Fibroblast of lung (primary cell): ENCODE measurements at places on chromosomes 4 and X.

GRCh38 chr4:17544831-17545234 is 29.9 kb downstream of the CLRN2 start:
- DNase-seq, result no peak

- DNase-seq, result peak; percentile 98
Observed at GRCh38 chr4:74531963-74532794, 87.2 kb downstream of the AREG start.

- DNase-seq, result no peak
Observed at GRCh38 chr4:90148574-90149148, 21.5 kb downstream of the CCSER1 start.

DNA sequence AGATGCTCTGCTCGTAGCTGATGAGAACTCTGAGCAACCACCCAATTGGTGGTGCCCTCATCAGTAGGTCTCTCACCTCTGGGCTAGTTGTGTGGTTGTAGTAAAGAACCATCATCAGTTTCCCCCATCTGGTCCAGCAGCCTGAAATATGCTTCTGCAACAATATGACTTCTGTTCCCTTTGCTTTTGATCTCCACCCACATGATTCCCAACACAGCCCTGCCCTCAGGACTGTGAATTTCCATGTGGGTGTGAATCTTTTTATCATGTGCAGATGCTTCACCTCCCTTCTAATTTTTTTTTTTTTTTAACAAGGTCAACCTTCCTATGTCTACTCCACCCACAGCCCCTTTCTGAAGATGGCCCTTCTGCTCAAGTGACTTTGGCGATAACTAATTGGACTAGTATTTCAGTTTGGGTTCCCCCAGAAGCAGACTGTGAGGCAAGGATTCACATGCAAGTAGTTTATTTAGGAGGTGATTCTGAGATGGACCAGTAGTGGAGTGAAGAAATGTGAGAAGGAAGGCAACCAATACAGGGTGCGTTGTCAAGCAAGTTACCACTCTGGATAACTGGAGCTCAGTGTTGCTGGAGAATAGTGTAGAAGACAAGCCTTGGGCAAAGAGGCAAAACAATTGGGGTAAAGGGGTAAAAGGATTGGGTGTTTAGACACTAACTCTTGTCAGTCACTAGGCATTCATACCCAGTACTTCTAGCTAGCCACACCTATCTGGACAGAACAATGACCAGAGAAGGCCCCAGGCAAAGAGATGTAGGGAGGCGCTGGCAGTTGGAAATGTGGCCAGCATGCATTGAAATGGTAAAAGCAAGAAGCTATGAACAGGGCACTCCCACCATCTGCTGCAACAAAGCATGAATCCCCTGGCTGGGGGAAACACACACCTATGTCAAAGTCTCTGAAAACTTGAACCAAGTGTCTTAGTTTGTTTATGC is 466.2 kb downstream of the BCOR start:
- DNase-seq, result no peak

- DNase-seq, result no peak
Observed at GRCh38 chr4:111334361-111334760, 711.5 kb upstream of the PITX2 start.

- no peak for DNase-seq
Observed at GRCh38 chr4:68904786-68905185, 46.8 kb downstream of the UGT2A3 start.

DNA sequence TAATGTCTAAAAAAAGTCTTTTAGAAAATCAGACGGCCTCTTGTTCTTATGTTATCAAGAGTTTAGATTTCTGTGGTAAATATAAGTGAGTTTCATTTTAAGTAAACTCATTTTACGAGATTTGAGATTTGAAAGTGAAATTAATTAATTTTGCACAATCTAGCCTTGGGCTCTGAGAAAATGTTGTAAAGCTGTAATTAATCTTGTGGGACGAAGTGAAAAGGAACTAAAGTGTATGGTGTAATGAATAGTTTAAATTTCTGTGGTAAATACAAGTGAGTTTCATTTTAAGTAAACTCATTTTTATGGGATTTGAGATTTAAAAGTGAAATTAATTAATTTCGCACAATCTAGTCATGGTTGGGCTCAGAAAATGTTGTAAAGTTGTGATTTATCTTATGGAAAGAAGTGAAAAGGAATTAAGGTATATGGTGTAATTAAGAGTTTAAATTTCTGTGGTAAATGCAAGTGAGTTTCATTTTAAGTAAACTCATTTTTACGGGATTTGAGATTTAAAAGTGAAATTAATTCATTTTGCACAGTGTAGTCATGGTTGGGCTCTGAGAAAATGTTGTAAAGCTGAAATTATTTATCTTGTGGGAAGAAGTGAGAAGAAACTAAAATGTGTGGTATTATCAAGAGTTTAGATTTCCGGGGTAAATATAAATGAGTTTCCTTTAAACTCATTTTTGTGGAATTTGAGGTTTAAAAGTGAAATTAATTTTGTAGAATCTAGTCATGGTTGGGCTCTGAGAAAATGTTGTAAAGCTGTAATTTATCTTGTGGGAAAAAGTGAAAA is 1.6 kb downstream of the SCML1 start:
- peak; percentile 6 for DNase-seq

- DNase-seq, result no peak
Observed at GRCh38 chr4:99653916-99654315, 3.7 kb downstream of the C4orf54 start.

- peak; percentile 41 for DNase-seq
Observed at GRCh38 chr4:23828020-23828715, 61.7 kb downstream of the PPARGC1A start.

GRCh38 chr4:89298155-89298554 is 9.4 kb downstream of the GPRIN3 start:
- DNase-seq, result no peak

DNA sequence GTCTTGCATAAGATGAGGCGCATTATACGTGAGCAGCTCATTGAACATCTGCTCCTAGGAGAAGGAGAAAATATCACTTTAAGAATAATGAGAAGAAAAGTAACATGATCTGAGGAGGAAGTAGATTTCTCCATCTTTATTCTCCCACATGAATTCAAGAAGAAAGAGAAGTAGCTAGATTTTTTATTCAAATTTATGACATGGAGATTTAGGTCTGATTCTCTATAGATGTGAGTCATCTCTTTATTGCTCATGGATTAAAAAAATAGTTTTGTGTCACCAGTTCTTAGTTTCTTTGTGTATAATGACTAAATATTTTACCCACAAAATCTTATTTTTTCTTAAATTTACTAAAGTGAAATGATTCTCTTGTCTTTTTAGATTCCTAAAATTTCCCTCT is 40.4 kb downstream of the HPGDS start:
- DNase-seq, result peak; percentile 30

GRCh38 chrX:68669871-68670270 is 22.4 kb downstream of the STARD8 start:
- no peak for DNase-seq

DNA sequence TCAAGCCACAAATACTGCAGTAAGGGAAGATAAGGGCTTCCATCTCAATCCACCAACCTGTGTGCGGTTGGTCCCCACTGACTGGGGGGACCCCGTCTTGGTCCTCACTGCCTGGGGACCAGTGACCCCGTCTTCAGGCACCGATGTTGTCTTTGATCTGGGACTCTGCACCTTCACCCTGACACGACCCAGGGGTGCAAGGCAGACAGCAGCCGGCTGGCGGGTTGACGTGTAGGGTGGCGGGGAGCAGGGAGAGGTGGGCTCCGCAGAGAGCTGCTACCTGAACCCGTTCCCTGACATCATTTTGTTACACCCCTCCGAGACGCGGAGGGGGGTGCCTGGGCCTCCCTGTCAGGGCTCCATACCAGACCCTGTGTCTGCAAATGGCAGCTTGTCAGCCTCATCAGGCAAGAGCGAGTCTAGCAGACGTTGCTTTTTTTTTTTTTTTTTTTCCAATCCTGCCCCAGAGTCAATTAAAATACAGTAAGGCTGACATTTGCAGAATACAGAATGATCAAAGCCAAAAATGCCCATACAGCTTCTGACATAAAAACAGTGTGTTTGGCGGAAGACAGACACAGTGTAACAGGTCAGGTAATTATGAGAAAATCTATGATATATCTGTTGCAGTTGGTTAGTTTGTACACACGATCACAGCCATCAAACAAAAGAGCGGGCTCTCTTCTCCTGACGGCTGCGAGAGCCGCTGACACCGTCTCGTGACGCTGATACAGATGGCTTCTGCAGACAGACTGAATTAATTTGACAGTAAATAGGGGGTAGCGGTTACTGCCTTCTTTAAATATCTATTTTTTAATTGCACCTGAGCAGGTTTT is 118.6 kb downstream of the CRLF2 start:
- no peak for DNase-seq
